WTC11 (cell line): ENCODE measurements at places on chromosomes 6 and 20. TPM values are rescaled to one million over a fixed set of nuclear protein-coding genes. Genes with fewer than 3 reads are reported as not detected.

The ADGRF4 gene
- total RNA-seq = not detected in 3 replicates

DNA sequence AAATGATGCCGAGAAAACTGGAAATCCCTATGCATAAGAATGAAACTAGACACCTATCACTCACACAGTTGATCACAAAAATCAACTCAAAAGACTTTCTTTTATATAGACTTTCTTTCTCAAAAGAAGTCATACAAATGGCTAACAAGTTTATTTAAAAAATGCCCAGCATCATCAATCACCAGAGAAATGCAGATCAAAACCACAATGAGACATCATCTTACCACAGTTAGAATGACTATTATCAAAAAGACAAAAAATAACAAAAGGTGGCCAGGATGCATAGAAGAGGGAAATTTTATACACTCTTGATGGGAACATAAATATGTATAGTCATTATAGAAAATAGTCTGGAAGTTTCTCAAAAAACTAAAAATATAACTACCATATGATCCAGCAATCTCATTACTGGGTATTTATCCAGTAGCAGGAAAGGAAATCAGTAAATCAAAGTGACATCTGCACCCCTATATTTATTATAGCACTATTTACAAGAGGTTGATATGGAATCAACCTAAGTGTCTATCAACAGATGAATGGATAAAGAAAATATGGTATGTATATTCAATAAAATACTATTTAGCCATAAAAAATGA lies 3.4 kb upstream of the RNF217 start:
- no peaks in the 10 kb centered on the region for H3K36me3 ChIP-seq
- H3K27ac ChIP-seq = no peak overlapping the region
- peaks cover 19% of the 10 kb centered on the region for H3K4me1 ChIP-seq
- DNase-seq = no peak
- peaks cover 13% of the 10 kb centered on the region for H3K27me3 ChIP-seq

- no peak overlapping the region for H3K27ac ChIP-seq
- peaks cover 9% of the 10 kb centered on the region for H3K27me3 ChIP-seq
- H3K36me3 ChIP-seq = no peaks in the 10 kb centered on the region
- DNase-seq = no peak
- H3K4me1 ChIP-seq = no peaks in the 10 kb centered on the region
- no peak overlapping the region for H3K4me3 ChIP-seq
Observed at GRCh38 chr6:119568580-119568979, 219.0 kb upstream of the MAN1A1 start.

DNA sequence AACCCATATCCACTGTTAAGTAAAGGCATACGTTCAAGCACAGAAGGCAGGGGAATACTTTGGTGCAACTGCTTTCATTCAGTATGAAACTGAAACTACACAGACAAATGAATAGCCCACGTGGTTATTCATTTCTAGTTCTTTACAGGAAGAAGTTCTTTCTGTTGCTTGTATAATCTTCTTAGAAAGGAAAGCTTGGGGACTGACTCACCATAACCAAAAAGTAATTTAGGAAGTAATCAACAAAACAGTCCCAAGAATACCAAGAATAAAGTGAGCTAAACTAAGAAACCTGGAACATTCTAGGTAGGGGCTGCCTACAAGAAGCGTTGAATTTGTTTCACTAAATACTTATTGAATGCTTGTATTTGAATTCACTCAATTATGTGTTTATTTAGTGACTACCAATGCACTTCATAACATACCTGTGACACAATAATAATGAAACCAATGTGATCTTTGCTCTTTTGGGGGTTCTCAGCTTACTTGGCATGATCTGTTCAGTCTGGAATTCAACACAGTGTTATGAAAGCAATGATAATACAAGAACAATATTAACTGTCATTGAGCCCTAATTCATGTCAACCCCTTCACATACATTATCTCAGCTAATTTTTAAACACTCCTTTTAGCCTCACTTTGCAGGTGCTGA lies 25.1 kb upstream of the KIAA0408 start:
- peak overlapping the region; percentile 99 for H3K27ac ChIP-seq
- H3K27me3 ChIP-seq = no peaks in the 10 kb centered on the region
- no peak overlapping the region; the same call in 1 of the 2 replicates for H3K4me3 ChIP-seq
- peaks cover 82% of the 10 kb centered on the region for H3K4me1 ChIP-seq

- H3K4me1 ChIP-seq = peaks cover 23% of the 10 kb centered on the region
- H3K4me3 ChIP-seq = no peak overlapping the region
Observed at GRCh38 chr6:149060985-149061760, 256.3 kb upstream of the TAB2 start.

- no peak for DNase-seq
- H3K4me1 ChIP-seq = peaks cover 7% of the 10 kb centered on the region
- H3K27ac ChIP-seq = no peak overlapping the region
- no peaks in the 10 kb centered on the region for H3K27me3 ChIP-seq
- H3K36me3 ChIP-seq = no peaks in the 10 kb centered on the region
- H3K4me3 ChIP-seq = no peak overlapping the region
Observed at GRCh38 chr6:139184047-139184446, 49.2 kb downstream of the HECA start.

- no peak overlapping the region for H3K4me3 ChIP-seq
- DNase-seq = no peak
- H3K27ac ChIP-seq = no peak overlapping the region
- H3K27me3 ChIP-seq = no peaks in the 10 kb centered on the region
Observed at GRCh38 chr6:4294636-4295035, 159.3 kb upstream of the ECI2 start.

- H3K4me3 ChIP-seq = no peak overlapping the region
- DNase-seq = no peak
- peaks cover 5% of the 10 kb centered on the region for H3K4me1 ChIP-seq
Observed at GRCh38 chr6:160170018-160170680, 48.5 kb downstream of the SLC22A1 start.

GRCh38 chr6:166750108-166750793 lies 123.2 kb upstream of the RPS6KA2 start:
- DNase-seq = no peak
- H3K27me3 ChIP-seq = no peaks in the 10 kb centered on the region; the same call in 1 of the 2 replicates
- H3K4me3 ChIP-seq = no peak overlapping the region
- no peaks in the 10 kb centered on the region for H3K36me3 ChIP-seq
